ENCODE measurements at places on chromosomes 4 and X. TPM values are rescaled to one million over a fixed set of nuclear protein-coding genes. Genes with fewer than 3 reads are reported as not detected.

- DNase-seq: peak; percentile 19
These were observed 377.0 kb downstream of the ZNF674 start for GRCh38 chrX:46168254-46168653.

DNA sequence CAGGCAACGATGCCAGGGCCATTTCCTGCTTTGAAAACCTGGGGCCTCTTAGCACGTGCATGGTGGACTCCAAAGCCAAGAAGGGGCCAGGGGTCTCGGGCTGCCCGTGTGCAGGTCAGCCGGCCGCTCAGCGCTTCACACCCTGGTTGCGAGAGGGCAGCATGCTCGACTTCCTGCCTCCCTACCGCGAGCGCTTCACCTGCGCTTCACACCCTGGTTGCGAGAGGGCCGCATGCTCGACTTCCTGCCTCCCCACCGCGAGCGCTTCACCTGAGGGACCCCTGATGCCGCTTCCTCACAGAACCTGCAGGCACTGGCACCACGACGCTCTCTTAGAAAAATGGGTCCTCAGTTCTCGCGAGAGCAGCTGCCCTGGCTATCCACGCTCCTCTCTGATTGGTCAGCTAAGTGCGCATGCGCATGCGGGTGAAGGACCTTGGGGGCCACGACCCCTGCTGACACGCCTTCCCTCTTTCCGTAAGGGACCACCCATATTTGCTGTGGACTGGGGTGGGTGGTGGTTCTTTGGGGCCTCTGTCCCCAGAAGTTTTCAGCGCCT, at the start of gene FAM9A:
Gene FAM9A (minus strand): TSS at position 343 of the 559 bp plus-strand sequence. CDS start 1,212 bp downstream, outside the sequence.
- no peak for DNase-seq

- no peak for DNase-seq
These were observed 8.7 kb downstream of the RHOH start for GRCh38 chr4:40205259-40206198.

DNA sequence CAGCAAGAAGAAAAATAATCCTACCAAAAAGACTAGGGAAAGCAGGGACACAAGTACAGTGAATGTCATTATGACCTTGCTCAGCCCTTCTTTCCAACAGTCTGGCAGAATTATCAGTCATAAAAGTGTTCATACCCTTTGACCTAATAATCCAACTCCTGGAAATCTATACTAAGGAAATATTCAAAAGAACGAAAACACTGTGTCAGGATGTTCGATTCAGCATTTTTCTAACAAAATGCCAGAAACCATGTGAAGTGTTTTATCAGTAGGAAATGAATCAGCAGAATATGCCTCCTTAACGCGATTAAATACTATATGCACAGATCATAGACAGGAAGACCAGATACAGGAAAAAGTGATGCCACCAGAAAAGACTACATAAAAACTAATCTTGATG, 16.2 kb upstream of the S100G start:
- peak; percentile 9 for DNase-seq

GRCh38 chr4:70709611-70710205, 12.1 kb upstream of the RUFY3 start:
- DNase-seq: no peak

GRCh38 chrX:101417981-101418841, 10.2 kb downstream of the HNRNPH2 start:
- peak; percentile 36 for DNase-seq

MXRA5 gene
- 40.3 TPM for total RNA-seq

TMPRSS11E gene
- total RNA-seq: not detected
